Stimulated activated CD8-positive, alpha-beta memory T cell treated with anti-CD3 and anti-CD28 coated beads, Interleukin-4, amount 100 ng/mL, for 4 hours (primary cell): ENCODE measurements at places on chromosomes 7 and 10.

GRCh38 chr10:6980353-6980752 lies 400.3 kb upstream of the PRKCQ start:
- no peak for DNase-seq

DNA sequence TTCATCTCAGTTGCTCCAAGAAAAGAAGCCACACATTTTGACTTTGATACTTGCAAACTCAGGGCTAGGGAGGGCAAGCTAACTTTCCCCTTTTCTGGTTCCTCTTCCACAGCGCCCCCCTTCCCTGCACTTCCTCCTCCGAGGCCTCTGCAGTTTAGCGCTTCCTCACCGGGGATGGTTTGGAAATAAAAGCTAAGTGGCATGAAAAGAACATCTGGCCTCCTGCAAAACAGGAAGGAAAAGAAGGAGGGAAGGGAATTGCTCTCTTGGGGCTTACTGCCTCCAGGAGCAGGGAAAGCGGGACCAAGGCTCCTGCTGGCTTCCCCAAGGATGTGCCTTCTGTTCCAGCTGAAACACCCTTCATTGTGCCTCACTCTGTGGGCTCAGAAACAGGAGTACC lies 42.3 kb downstream of the PRKCQ start:
- no peak for DNase-seq

- no peak for DNase-seq
These were observed 4.6 kb downstream of the AGMO start for GRCh38 chr7:15557186-15557585.

DNA sequence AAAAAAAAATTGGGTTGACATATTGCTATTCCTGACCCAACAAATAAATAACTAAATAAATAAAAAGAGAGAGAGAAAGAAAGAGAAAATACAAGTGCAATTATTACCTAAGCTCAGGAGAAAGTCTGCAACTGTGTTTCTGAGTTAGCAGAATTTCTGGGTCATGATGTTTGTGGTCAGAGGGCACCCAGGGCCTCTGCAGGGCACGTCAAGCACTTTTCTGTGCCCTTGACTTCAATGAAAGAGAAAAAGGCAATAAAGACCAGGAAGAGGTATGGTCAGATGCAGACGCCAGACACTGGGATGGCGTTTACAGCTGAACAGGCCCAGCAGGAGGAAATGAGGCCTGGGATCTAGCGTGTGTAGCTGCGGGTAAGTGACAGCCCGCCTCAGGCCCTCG lies 160.9 kb upstream of the GDF10 start:
- no peak for DNase-seq

DNA sequence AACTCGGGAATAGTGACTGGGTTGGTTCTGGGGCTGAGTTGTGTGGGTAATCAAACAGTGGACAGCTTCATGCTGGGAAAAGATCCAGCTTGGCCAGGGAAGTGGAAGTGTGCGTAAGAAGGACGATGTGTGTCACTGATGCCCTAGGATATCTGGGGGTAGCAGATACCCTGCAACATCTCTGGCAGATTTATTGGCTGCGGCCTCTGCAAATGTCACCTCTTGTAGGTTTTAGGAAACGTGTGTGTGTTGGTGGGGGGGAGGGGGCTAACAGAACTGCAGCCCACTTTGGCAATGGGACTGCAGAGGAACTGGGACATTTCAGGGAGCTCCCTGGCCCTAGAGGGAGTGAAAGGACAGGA lies 965 bp upstream of the AGAP3 start:
- no peak for DNase-seq

DNA sequence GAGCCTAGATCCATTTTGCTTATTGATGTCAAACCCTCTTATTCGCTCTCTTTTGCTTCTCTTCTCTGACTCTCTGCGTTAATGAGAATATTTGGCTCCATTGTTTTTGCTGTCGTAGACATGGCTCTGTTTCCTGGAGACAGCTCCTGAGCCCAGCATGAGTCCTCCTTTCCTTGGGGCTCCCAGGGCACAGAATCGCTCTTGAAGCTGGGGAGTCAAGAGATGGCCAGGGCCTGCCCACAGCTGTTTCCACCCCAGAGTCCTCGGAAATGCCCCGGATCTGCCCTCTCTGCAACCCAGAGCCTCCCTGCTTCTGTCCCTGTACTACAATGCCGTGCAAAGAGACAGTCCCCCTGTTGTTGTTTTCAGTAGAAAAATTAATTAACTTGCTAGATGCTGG lies 566.7 kb upstream of the FOXK1 start:
- DNase-seq = no peak

- DNase-seq = no peak
These were observed 242.8 kb downstream of the KLF6 start for GRCh38 chr10:3542185-3542611.

GRCh38 chr10:88851706-88852105 lies at the start of gene ANKRD22:
Gene ANKRD22, minus strand, starts transcription at chr10:88851844. Its CDS starts 237 bp downstream, at chr10:88851607.
- DNase-seq = no peak

DNA sequence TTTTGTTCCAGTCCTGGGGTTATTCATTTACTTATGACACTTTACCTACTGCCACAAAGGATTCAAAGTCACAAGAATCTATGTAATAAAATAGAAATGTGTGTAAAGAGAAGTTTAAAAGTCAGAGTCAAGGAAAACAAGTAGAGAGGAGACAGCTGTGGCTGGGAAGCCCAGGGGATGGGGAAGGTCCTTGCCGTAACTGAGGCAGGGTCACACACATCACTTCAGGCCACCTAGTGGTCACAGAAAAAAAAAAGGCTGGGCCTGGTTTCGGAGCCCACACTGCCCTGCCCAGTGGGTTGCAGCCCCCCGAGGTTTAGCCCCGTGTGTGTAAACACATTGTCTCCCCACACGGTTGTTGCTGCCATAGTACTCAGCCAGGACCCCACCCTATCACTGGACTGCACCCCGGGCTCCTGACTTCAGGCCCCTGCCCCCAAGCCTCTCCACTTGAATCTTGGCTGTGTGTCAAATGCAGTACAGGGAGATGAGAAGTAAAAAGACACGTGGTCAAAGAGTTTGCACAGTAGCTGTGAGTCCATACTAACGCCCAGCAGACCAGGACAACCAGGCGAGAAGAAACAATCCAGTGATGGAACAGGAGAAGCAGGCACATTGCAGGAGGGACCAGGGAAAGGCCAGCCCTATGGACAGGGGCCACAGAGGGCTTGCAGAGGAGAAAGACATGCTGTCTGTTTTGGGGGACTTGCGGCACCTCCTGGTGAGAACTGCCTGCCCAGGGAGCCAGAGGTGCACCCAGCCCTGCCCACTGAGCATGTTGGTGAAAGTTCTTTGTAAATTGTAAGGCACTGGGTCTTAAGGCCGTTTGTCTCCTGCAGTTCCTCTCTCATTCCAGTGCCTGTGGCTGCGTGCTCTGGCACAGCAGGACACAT lies 91.4 kb upstream of the MACROH2A2 start:
- DNase-seq = no peak

DNA sequence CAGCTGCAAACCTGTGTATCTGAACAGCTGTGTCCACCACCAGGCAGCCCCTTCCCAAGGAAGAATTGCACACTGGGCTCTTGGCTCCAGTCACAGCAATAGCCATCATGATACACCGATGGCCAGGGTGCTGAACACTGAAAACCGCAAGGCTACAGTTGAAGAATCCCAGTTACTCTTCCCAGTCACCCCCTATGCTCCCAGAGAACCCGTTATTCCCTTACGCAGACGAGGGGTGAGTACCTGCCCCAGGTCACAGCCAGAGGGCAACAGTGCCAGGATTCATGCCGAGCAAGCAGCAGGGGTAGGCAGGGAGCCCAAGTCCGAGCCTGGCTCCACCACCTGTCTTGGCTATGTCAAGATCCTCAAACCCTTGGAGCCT lies 57.8 kb downstream of the RASGEF1A start:
- DNase-seq = no peak

DNA sequence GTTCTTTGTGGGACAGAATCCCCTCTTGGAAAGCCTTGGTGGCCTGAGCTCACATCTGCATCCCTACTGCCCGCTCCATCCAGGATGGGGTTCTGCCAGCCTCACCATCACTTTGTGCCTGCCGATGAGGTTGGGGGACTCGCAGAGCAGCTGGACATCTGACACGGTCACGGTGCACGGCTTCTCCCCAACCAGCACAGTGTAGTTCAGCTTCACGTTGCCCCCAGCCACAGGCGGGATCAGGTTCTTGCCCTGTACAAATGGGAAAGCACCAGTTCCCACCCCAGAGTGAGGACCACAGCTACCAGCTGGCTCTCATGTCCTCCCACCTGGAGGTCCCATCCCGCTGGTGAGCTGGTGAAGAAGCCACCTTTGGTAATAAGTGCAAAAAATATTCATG lies 395.8 kb downstream of the PLXNA4 start:
- DNase-seq = no peak

DNA sequence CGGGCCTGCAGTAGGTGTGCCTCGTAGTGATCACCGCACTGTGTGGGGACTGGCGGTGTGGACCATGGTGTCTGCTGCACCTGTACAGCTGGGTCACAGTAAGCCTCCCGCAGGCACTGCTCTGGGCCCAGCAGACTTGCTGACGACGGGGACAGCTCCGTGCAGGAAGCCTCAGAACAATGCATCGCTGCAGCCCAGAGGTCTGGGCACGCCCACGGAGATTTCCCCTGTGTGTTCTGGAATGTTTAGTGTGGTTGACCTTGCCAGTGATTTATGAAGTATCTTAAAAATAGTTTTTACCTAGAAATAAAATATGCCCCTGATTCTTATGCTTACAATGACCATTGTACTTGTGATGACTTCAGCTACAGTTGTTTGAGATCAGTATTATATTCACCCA lies 59.1 kb upstream of the ZNF32 start:
- no peak for DNase-seq

GRCh38 chr10:60309371-60309770 lies 80.3 kb downstream of the ANK3 start:
- DNase-seq = no peak

DNA sequence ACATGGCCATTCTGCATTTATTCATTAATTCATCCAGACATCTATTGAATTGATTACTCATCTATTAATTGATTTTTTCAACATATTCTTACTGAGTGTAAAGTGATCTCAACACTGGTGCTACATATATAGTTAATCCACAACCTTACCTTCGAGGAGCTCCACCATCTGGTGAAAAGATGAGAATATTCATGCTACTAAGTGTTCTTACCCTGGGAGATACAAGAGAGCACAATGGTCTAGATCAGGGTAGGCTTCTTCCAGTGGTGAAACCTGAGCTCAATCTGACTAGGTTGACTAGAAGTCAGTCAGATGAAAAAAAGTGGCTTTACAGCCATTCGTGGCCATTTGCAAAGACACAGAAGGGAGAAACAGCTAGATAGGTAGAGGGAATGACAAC lies 507.4 kb downstream of the ANKRD7 start:
- DNase-seq = no peak

DNA sequence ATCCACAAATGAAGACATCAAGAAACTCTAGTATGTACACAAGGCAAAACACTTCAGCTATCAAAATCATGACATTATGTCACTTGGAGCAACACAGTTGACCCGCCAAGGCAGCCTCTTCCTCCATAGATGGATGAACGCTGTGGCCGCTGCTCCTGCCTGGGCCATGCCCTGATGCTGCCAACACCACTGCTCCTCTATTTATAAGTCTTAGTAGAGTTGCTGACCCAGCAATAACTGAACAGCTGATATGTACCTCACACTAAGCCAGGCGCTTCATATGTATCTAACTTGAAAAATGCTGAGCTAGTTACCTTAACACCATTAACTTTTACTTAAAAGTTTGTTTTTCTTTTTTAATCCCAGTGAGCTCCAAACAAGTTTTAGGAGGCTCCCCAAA lies 131.9 kb downstream of the LYZL1 start:
- no peak for DNase-seq

DNA sequence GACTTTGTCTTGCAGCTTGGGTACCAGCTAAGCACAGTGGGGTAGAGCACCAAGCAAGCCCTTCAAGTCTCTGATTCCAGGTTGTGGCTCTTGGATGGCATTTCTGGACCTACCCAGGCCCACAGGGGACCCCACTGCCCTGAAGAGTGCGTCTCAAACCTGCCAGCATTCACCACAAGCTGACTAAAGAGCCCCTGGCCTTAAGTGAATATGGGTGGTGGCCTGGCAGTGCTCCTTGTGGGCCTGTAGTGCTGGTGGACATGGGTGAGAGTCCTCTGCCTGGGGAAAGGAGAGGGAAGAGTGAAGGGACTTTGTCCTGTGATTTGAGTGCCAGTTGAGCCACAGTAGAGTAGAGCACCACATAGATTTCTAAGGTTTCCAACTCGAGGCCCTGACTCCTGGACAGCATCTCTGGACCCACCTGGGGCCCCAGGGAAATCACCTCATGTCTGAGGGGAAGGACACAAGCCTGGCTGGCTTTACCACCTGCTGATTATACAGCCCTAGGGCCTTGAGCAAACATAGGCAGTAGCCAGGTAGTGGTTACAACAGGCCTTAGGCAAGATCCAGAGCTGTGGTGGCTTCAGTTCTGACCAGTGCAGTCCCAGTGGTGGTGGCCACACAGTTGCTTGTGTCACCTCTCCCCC lies 23.7 kb downstream of the GSDME start:
- DNase-seq = no peak
